ENCODE measurements at places on chromosomes 12 and 14.

DNA sequence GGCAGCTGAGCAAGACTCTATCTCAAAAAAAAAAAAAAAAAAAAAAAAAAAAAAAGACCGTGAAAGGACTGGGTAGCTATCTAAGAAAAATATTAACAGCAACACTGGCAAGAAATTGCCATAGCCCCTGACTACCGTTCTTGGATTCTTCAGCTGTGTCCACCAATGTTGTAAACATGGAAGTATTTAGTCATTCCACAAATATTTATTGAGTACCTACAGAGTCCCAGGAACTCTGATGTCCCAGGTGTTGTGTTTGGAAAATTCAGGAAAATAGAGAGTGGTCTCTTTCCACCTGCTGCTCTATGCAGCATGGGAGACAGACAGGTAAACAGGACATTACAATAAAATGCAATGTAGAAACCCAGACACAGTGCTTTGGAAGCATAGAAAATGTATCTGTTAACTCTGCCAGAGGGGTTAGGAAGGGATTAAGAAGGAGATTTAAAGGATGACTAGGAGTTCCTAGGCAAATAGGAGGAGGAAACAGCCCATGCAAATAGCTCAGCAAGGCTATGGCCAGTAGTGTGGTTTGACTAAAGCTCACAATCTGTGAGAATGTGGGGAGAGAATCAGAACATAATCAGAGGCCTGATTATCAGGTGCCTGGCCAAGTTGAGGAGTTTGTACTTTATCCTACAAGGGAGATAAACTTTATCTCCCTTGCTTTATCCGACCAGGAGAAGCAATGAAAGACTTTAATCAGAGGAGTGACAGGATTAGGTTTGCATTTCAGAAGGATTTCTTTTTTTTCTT, 2.1 kb upstream of the DLST start:
- no peak for DNase-seq

- no peak for DNase-seq
Observed at GRCh38 chr12:42221726-42222125, 16.3 kb downstream of the YAF2 start.

DNA sequence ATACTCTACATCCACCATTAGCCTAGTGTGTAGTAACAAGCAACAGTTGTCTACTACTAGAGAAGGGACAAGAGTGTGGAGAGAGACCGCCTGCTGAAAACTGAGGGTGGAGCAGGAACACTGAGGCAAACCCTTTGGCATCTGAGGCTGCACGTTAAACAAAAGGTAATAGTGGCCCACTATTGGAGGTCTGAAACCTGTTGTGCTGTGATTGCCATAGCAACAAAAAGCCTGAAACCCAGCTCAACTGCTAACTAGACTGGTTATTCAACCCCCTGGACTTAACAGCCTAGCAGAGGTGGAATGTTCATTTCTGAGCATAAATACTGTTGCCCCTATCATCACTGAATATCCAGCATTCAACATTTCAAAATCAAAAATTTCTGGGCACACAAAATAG, 43.0 kb downstream of the PPP4R4 start:
- no peak for DNase-seq

- no peak for DNase-seq
Observed at GRCh38 chr12:108333898-108334699, 5.0 kb downstream of the CMKLR1 start.
